ENCODE measurements at places on chromosomes 16 and 17. TPM values are rescaled to one million over a fixed set of nuclear protein-coding genes. Genes with fewer than 3 reads are reported as not detected.

GRCh38 chr16:49491106-49491670, 117.6 kb downstream of the C16orf78 start:
- H3K27me3 ChIP-seq: no peaks in the 10 kb centered on the region
- H3K36me3 ChIP-seq: no peaks in the 10 kb centered on the region
- no peak overlapping the region for H3K4me3 ChIP-seq
- no peak overlapping the region for H3K27ac ChIP-seq
- DNase-seq: peak; percentile 17
- peaks cover 8% of the 10 kb centered on the region for H3K4me1 ChIP-seq

DNA sequence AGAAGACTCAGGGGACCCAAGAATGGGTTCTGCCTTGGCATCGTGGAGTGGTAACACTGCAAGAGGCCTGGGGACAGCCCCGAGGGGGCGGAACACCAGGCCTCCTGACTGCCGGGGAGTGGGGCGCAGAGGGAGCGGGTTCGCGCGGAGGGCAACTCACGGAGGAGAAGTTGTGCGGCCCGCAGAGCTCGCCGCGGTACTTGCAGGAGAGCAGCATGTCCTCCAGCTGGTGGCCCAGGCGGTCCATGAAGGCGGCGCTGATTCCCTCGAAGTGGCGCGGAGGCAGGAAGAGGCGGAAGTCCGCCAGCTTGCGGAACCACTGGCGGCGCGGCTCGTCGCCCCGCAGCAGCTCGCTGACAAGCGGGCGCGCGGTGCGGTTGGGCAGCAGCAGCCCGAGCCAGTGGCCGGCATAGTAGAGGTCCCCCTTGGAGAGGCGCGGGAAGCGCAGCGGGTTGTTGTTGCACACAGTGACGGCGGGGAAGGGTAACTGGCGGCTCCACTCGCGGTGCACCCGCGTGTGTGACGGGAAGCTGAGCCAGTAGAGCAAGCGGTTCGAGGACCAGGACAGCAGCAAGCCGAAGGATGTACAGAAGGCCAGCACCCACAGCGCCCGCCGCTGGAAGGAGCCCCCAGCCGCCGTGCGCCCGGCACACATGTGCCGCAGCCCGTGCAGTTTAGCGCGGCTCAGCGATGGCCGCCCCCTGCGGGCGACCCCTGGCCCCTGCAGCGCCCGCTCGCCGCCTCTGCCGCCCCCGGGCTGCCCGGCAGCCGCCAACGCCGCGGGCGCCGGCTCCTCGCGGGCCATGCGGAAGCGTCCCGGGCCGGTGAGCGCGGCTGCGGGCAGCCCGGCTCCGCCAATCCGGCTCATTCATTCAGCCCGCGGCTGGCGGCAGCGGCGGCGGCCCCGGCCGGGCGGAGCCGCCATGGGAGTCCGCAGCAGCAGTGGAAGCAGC, 1.6 kb downstream of the ASIC2 start:
- peaks cover 3% of the 10 kb centered on the region for H3K4me1 ChIP-seq
- no peak overlapping the region for H3K27ac ChIP-seq
- peak; percentile 61 for DNase-seq
- no peak overlapping the region for H3K4me3 ChIP-seq

DNA sequence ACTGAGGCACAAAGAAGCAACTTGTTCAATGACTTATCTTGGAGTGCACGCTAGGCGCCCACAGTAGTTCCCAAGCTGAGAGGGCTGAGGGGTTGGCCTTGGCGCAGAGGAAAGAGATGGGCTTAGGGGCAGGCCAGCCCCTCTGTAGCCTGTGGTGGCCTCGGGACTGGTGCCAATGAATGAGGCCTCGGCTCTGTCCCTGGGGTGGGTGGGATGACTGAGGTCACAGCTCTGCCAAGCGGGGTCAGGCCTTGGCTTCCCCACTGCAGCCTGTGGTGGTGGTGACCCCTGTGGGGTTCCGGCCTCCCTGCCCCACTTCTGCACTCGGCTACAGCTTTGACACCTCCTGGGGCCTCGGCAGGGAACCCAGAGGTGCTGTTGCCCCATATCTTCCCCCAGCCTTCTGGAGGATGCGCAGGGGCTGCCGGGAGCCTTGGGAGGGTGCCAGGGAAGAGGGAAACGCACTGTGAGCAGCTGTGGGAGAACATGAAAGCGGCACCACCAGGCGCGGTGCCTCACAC, 46.0 kb downstream of the BEAN1 start:
- no peak overlapping the region for H3K27ac ChIP-seq
- no peaks in the 10 kb centered on the region for H3K27me3 ChIP-seq
- H3K36me3 ChIP-seq: no peaks in the 10 kb centered on the region

- peaks cover 15% of the 10 kb centered on the region for H3K27me3 ChIP-seq
- H3K36me3 ChIP-seq: no peaks in the 10 kb centered on the region
- H3K4me1 ChIP-seq: no peaks in the 10 kb centered on the region
- H3K27ac ChIP-seq: no peak overlapping the region
These were observed 108.0 kb downstream of the SKAP1 start for GRCh38 chr17:48322060-48322459.

GRCh38 chr17:6239241-6239798, 169.1 kb downstream of the WSCD1 start:
- H3K27me3 ChIP-seq: peaks cover 17% of the 10 kb centered on the region
- no peak overlapping the region for H3K4me3 ChIP-seq
- DNase-seq: no peak

- no peak for DNase-seq
- no peaks in the 10 kb centered on the region for H3K36me3 ChIP-seq
- no peak overlapping the region for H3K27ac ChIP-seq
- no peaks in the 10 kb centered on the region for H3K4me1 ChIP-seq
- H3K4me3 ChIP-seq: no peak overlapping the region
These were observed 73.0 kb upstream of the DNAH17 start for GRCh38 chr17:78650093-78650715.

GRCh38 chr17:74812109-74813009, 36.2 kb upstream of the NAT9 start:
- H3K27ac ChIP-seq: no peak overlapping the region
- peaks cover 19% of the 10 kb centered on the region for H3K4me1 ChIP-seq
- DNase-seq: peak; percentile 75
- H3K36me3 ChIP-seq: peaks cover 4% of the 10 kb centered on the region
- peak overlapping the region; percentile 25 for H3K4me3 ChIP-seq
- H3K27me3 ChIP-seq: no peaks in the 10 kb centered on the region

GRCh38 chr17:36504156-36504545, 17.7 kb downstream of the ZNHIT3 start:
- H3K4me3 ChIP-seq: no peak overlapping the region
- no peaks in the 10 kb centered on the region for H3K27me3 ChIP-seq
- no peak overlapping the region for H3K27ac ChIP-seq

- no peaks in the 10 kb centered on the region for H3K4me1 ChIP-seq
- DNase-seq: no peak
- H3K4me3 ChIP-seq: no peak overlapping the region
- no peak overlapping the region for H3K27ac ChIP-seq
- H3K36me3 ChIP-seq: no peaks in the 10 kb centered on the region
These were observed 9.0 kb downstream of the RAB11FIP4 start for GRCh38 chr17:31400481-31400950.

DNA sequence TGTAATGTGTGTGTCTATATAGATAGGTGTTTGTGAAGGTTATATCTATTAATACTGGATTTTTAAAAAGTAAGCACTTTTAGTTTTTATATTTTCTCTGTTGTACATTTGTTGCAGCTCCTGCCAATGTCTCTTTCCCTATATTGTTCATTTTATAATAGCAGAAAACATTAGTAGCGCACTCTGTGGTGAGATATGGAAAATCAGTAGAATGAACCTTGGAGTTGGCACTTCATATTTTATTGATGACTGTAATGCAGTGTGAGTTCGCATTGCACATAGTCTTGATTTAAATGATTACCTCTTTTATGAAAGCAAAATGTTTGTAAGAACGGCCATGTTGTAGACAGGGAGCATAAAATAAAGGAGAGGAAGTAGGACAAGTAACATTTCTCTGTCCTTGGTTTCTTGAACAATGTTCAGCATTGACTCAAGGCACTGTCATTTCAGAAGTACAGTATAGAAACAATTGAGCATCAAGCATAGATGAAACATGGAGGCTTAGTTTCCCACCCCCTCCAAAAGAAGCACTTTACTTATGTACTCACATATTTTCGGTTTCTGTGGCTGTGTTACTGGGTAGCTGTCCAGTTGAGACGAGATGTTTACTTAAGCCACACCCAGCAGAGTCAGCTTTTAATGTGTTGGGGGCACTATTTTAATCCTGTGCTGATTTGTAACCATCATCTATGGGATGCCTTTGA, 74.0 kb downstream of the TANC2 start:
- no peak for DNase-seq
- H3K4me1 ChIP-seq: peaks cover 5% of the 10 kb centered on the region
- no peaks in the 10 kb centered on the region for H3K36me3 ChIP-seq
- H3K27ac ChIP-seq: no peak overlapping the region
- no peaks in the 10 kb centered on the region for H3K27me3 ChIP-seq

- H3K4me1 ChIP-seq: no peaks in the 10 kb centered on the region
- DNase-seq: no peak
- no peak overlapping the region for H3K27ac ChIP-seq
- H3K4me3 ChIP-seq: no peak overlapping the region
- no peaks in the 10 kb centered on the region for H3K36me3 ChIP-seq
- peaks cover 5% of the 10 kb centered on the region for H3K27me3 ChIP-seq
These were observed 101.8 kb downstream of the CBLN1 start for GRCh38 chr16:49179714-49180330.

DNA sequence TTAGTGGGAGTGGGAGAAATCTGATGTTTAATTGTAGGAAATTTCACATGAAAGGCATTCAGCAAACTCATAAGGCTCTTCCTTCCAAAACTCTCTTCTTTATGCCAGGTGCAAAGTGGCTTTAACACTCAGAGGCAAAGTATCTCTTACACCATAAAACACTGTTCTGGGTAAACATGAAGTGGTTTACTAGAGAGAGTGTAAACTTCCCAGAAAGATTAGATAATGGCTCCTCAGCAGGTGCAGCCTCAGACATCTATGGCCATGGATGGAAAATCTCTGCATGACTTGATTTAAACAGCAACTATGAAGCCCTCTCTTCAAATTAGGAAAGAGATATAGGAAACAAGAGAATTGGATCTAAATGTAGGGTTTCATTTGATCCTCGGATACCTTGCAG, 583.1 kb upstream of the SALL1 start:
- H3K36me3 ChIP-seq: no peaks in the 10 kb centered on the region
- DNase-seq: no peak
- no peaks in the 10 kb centered on the region for H3K27me3 ChIP-seq

GRCh38 chr17:28684963-28685362, 23.0 kb downstream of the SUPT6H start:
- no peak overlapping the region for H3K4me3 ChIP-seq
- H3K27me3 ChIP-seq: no peaks in the 10 kb centered on the region
- peaks cover 100% of the 10 kb centered on the region for H3K36me3 ChIP-seq
- H3K27ac ChIP-seq: no peak overlapping the region
- no peak for DNase-seq

DNA sequence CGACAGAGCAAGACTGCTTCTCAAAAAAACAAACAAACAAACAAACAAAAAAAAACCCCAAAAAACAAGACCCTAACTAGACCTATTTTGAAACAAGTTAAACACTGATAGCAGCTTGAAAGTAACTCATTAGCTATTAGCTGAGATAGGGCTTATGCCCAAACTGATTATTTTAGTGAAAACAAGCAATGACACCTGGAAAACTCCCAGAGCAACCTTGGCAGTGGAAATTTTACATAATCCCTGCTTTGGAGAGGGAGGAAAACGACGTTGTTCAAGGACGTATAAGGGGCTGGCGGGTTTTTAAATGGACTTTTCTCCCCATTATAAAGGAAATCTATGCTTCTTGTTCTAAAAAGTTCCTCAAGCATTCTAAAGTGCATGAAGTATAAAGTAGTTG, 45.4 kb upstream of the AQP8 start:
- no peaks in the 10 kb centered on the region for H3K4me1 ChIP-seq
- no peak for DNase-seq
- H3K27ac ChIP-seq: no peak overlapping the region
- H3K4me3 ChIP-seq: no peak overlapping the region
- no peaks in the 10 kb centered on the region for H3K27me3 ChIP-seq

DNA sequence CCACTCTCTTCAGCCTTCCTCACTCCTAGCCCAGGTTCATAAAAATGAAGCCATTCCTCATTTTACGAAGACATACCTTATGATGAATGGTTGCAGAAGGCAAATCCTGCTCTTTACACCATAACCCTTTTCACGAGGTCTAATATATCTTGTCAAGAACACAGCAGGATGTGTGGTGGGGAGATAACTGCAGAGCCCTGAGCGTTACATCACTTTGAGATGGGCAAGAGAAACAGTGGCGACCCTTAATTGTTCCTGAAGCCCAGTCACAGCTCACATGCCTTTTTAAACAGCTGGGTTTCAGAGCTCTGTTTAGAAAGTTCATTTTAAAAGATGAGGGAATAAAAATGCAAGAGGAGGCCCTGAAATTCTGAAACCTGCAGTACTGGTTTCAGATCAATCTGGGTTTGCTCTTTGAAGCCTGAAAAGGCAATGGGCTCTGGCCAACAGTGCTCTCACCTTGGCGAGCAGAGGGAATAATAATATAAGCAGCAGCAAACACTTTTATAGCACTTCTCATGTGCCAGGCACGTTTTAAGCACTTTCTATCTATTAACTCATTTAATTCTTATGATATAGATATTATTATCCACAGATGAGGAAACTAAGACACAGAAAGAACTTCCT, 2.9 kb downstream of the FAM117A start:
- DNase-seq: no peak
- H3K4me3 ChIP-seq: no peak overlapping the region
- peaks cover 4% of the 10 kb centered on the region for H3K4me1 ChIP-seq
- no peaks in the 10 kb centered on the region for H3K27me3 ChIP-seq
- H3K36me3 ChIP-seq: no peaks in the 10 kb centered on the region

GRCh38 chr17:4425398-4425797, 8.3 kb upstream of the SPNS3 start:
- no peaks in the 10 kb centered on the region for H3K36me3 ChIP-seq
- H3K4me3 ChIP-seq: no peak overlapping the region
- DNase-seq: no peak
- no peak overlapping the region for H3K27ac ChIP-seq

GRCh38 chr17:14559264-14560119, 258.6 kb downstream of the HS3ST3B1 start:
- no peak overlapping the region for H3K27ac ChIP-seq
- DNase-seq: no peak
- H3K36me3 ChIP-seq: no peaks in the 10 kb centered on the region
- no peaks in the 10 kb centered on the region for H3K27me3 ChIP-seq
- no peak overlapping the region for H3K4me3 ChIP-seq

The WSB1 gene
- total RNA-seq: 360 TPM

The C1QTNF8 gene
- total RNA-seq: not detected

The RPGRIP1L gene
- total RNA-seq: 3.5 TPM

The NIP7 gene
- 20.8 TPM for total RNA-seq
